ENCODE measurements at places on chromosomes 11 and 22.

- DNase-seq: no peak
These were observed 21.1 kb downstream of the SIK3 start for GRCh38 chr11:117076941-117077691.

DNA sequence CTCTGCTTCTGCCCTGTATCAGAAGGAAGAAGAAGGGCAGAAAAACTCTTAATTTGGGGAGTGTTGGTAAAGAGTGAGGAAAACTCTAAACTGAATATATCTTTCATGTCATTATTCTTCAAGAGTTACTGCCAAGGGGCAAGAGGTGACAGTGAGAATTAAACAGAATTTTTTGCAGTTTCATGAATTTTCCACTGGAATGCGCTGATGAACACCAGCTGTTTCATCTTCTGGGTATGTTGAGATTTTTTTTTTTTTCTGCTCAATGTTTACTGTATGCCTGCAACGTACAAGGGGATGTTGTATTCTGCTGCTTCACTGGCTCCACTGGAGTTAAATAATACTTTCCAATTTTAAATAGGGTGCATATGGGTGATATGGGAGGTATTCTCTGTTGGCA, 117.8 kb downstream of the FAM76B start:
- DNase-seq: no peak

GRCh38 chr11:35163702-35164496, 24.9 kb downstream of the CD44 start:
- DNase-seq: no peak

- DNase-seq: no peak
These were observed 16.8 kb downstream of the IGF2 start for GRCh38 chr11:2122222-2122906.
